ENCODE measurements at places on chromosomes 16 and 17. TPM values are rescaled to one million over a fixed set of nuclear protein-coding genes. Genes with fewer than 3 reads are reported as not detected.

Gene FNDC8
- total RNA-seq: not detected

- H3K27me3 ChIP-seq: no peaks in the 10 kb centered on the region
- peak overlapping the region; percentile 97 for H3K4me3 ChIP-seq
- H3K27ac ChIP-seq: peak overlapping the region; percentile 99
Observed at GRCh38 chr17:80889231-80890195, 102.1 kb upstream of the CHMP6 start.

Gene PROCA1
- 6.3 TPM for total RNA-seq

Gene GPS2
- total RNA-seq: 96.5 TPM

- no peaks in the 10 kb centered on the region for H3K36me3 ChIP-seq
- H3K27me3 ChIP-seq: no peaks in the 10 kb centered on the region
- DNase-seq: no peak
- H3K27ac ChIP-seq: no peak overlapping the region
Observed at GRCh38 chr16:29318037-29318436, 88.5 kb downstream of the NPIPB11 start.

Gene KRTAP4-4
- total RNA-seq: not detected

- DNase-seq: no peak
- H3K36me3 ChIP-seq: peaks cover 2% of the 10 kb centered on the region
- H3K27ac ChIP-seq: peak overlapping the region; percentile 93
- H3K4me1 ChIP-seq: peaks cover 63% of the 10 kb centered on the region
- peak overlapping the region; percentile 57 for H3K4me3 ChIP-seq
Observed at GRCh38 chr16:89402962-89403361, 87.4 kb downstream of the ANKRD11 start.

Gene MFAP4
- not detected for total RNA-seq

GRCh38 chr17:67461228-67461780 is 84.2 kb downstream of the PITPNC1 start:
- H3K4me3 ChIP-seq: peak overlapping the region; percentile 65
- H3K4me1 ChIP-seq: peaks cover 36% of the 10 kb centered on the region
- H3K36me3 ChIP-seq: peaks cover 4% of the 10 kb centered on the region
- DNase-seq: no peak
- no peaks in the 10 kb centered on the region for H3K27me3 ChIP-seq
- peak overlapping the region; percentile 35 for H3K27ac ChIP-seq

- H3K4me1 ChIP-seq: peaks cover 2% of the 10 kb centered on the region
- no peak overlapping the region for H3K27ac ChIP-seq
- DNase-seq: no peak
- H3K4me3 ChIP-seq: no peak overlapping the region
Observed at GRCh38 chr17:13395346-13395745, 206.4 kb downstream of the HS3ST3A1 start.

Gene UTS2R
- total RNA-seq: not detected

- peaks cover 2% of the 10 kb centered on the region for H3K36me3 ChIP-seq
- H3K27me3 ChIP-seq: no peaks in the 10 kb centered on the region
- peaks cover 2% of the 10 kb centered on the region for H3K4me1 ChIP-seq
- no peak overlapping the region for H3K4me3 ChIP-seq
Observed at GRCh38 chr17:16273929-16274339, 56.9 kb downstream of the PIGL start.

Gene RRAD
- total RNA-seq: 0.67 TPM

DNA sequence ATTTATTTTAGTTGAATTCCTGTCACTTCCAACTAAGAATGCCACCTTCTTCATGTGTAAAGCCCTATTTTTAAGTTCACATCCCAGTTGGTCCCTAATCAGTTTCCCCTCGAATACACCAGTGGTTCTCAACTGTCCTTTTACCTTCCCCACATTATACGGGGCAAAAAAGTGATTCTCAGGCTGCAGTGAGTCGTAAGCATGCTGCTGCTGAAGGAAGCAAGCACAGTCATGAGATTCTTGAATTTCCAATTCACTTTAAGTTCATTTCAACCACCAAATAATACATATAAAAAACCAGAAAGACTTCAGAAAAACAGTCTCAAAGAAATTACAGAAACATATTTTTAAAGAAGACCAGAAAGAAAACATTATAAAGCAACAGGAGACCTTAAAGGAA is 47.9 kb downstream of the UBE2G1 start:
- H3K27me3 ChIP-seq: no peaks in the 10 kb centered on the region
- H3K27ac ChIP-seq: no peak overlapping the region
- no peaks in the 10 kb centered on the region for H3K36me3 ChIP-seq
- no peak overlapping the region for H3K4me3 ChIP-seq
- DNase-seq: no peak

DNA sequence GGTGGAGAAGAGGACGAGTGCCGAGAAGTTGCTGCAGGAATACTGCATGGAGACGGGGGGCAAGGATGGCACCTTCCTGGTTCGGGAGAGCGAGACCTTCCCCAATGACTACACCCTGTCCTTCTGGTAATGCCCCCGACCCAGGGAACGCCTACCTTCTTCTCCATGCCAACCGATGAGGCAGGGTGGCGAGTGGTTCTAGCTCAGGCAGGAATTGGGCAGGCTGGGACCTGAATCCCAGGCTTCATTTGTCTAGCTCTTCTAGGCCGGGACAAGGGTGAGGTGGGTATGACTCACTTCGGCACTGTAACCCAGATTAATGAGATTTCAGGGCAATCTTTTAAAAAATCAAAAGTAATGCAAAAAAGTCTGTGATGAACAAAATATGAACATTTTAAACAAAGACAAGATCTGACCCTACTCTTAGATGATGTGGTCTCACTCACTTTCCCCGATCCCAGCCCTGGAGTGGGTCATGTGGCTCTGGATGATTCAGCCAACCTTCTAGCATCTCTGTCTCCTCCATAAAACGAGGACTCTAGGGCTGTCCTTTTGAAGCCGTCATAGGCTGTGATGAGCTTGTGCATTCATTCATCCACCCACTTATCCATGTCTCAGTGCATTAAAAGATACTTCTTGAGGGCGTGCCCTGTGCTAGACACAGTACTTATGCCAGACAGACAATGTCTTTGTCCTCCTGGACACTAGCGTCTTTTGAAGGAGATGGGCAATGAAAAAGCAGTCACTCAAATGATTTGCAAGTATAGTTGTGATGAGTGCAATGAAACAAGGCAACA is 102.6 kb downstream of the SDR42E1 start:
- H3K36me3 ChIP-seq: no peaks in the 10 kb centered on the region
- no peak overlapping the region for H3K27ac ChIP-seq
- no peaks in the 10 kb centered on the region for H3K27me3 ChIP-seq
- no peaks in the 10 kb centered on the region for H3K4me1 ChIP-seq
- DNase-seq: no peak

Gene CCL17
- total RNA-seq: not detected

DNA sequence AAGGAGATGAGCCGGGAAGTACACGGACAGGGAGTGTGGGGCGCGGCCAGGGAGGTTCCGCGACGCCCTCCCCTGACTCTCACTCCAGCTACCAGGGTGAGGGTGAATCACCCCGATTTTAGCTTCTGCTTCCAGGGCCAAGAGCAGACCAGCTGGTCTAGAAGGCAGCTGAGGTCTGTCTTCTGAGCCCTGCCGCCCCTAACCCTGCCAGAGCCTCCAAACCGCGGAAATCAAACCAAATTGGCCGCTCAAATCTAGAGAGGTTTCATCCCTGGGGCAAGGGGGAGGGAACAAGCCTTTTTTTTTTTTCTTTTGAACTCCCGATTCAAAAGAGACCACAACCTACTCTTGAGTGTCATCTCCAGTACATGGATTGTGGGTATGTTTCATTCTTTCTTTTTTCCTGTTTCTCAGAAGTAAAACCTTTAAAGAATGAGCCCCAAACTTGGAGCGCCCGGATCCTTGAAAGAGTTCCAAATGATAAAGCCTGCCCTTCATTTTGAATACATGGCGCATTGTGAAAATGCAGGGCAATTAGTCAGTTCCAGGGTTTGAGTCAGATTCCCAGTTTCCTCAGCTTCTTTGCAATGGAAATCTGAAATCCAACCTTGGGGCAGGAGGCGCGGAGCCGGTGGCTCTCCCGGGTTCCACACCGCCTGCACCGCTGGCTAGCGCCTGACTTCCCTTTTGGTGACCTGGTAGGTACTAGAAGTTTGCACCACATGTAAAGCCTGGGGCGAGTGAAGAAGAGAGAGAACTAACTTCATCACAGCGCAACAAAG is 16.5 kb upstream of the ZFHX3 start:
- no peaks in the 10 kb centered on the region for H3K36me3 ChIP-seq
- peaks cover 76% of the 10 kb centered on the region for H3K27me3 ChIP-seq
- peaks cover 13% of the 10 kb centered on the region for H3K4me1 ChIP-seq
- no peak for DNase-seq
- H3K27ac ChIP-seq: no peak overlapping the region

GRCh38 chr17:49762151-49762941 is 1.6 kb downstream of the FAM117A start:
- peak overlapping the region; percentile 99 for H3K4me3 ChIP-seq
- DNase-seq: no peak
- H3K27ac ChIP-seq: peak overlapping the region; percentile 97
- H3K36me3 ChIP-seq: no peaks in the 10 kb centered on the region

GRCh38 chr16:12235110-12235509 is 258.6 kb downstream of the SNX29 start:
- no peak for DNase-seq
- peaks cover 23% of the 10 kb centered on the region for H3K4me1 ChIP-seq
- no peak overlapping the region for H3K27ac ChIP-seq
- H3K4me3 ChIP-seq: no peak overlapping the region

Gene WDR81
- 38.2 TPM for total RNA-seq

Gene POLR3K
- 10.6 TPM for total RNA-seq

Gene PERCC1
- not detected for total RNA-seq

DNA sequence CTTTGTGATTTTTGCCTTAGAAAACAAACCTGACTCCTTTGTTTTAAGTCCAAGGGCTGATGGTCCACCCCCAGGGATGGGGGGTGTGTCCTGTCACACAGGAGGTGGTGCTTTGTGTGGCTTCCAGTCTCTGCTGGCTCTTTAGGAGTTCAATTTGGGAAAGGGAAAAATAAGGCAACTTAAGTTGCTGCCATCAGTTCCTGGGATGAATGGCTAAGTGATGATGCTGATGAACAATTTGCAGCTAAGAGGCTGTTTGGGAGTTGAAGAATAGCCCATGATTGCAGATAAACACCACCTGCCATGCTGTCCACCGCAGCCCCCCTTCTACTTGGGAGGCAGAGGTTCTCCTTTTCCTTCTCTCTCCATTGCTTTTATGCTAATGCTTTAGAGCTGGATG is 40.2 kb downstream of the ARL4D start:
- H3K36me3 ChIP-seq: peaks cover 3% of the 10 kb centered on the region
- H3K27me3 ChIP-seq: peaks cover 31% of the 10 kb centered on the region
- DNase-seq: no peak
- H3K4me3 ChIP-seq: no peak overlapping the region
- H3K27ac ChIP-seq: no peak overlapping the region
- H3K4me1 ChIP-seq: no peaks in the 10 kb centered on the region

DNA sequence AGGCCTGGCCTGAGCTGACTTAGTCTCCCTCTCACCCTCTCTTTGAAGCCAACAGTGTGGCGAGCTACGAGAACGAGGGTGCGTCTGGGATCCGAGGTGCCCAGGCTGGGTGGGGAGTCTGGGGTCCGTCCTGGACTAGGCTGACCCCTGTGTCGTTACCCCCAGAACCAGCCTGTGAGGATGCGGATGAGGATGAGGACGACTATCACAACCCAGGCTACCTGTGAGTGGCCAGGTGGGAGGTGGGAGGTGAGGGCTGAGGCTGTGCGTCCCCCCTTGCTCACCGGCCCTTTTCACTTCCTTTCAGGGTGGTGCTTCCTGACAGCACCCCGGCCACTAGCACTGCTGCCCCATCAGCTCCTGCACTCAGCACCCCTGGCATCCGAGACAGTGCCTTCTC is 1.6 kb downstream of the LAT start:
- no peak for DNase-seq
- peaks cover 54% of the 10 kb centered on the region for H3K4me1 ChIP-seq
- peak overlapping the region; percentile 92 for H3K27ac ChIP-seq
- H3K4me3 ChIP-seq: peak overlapping the region; percentile 98

DNA sequence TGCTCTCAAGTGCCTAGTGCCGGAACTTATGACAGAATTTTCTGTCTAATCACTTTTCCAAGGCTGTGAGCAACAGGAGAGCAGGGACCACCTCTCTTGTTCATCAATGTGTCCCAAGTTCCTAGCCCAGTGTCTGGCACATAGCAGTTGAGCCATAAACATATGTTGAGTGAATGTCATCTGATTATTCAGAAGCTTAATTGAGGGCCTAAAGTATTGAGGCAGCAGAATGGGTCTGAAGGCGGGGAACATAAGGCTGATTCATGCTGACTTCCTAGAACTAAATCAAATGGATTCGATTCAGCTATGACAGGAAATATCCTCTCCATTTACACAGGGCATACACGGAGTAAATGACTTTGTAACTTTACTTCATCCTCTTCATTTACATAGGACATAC is 438.0 kb upstream of the ZFHX3 start:
- peaks cover 16% of the 10 kb centered on the region for H3K27me3 ChIP-seq
- no peaks in the 10 kb centered on the region for H3K36me3 ChIP-seq

DNA sequence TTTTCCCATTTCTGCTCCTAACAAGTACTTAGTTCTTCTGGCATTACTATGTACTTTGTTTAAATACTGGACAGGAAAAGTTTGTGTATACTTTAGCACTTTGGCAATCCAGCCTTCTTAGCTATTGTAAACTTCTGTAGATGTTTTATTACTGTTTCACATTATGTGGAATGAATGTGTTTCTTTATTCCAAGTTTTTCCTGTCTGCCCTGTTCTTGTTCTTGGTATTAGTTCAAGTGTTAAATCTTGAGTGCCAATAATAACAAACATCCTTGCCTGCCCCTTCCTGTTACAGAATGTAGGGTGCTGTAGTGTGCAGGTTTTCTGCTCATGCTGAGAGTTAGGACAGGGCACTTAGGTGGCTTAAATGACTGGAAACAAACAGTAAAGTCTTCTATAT is 7.3 kb upstream of the CAPNS2 start:
- DNase-seq: no peak
- no peaks in the 10 kb centered on the region for H3K36me3 ChIP-seq
- no peaks in the 10 kb centered on the region for H3K4me1 ChIP-seq
- peaks cover 32% of the 10 kb centered on the region for H3K27me3 ChIP-seq

GRCh38 chr16:11562941-11563340 is 23.8 kb downstream of the LITAF start:
- H3K4me1 ChIP-seq: peaks cover 37% of the 10 kb centered on the region
- H3K4me3 ChIP-seq: peak overlapping the region; percentile 63
- DNase-seq: no peak

GRCh38 chr17:43532581-43532980 is 13.6 kb downstream of the ETV4 start:
- no peaks in the 10 kb centered on the region for H3K36me3 ChIP-seq
- no peak for DNase-seq
- no peaks in the 10 kb centered on the region for H3K27me3 ChIP-seq
- H3K27ac ChIP-seq: no peak overlapping the region
- peaks cover 5% of the 10 kb centered on the region for H3K4me1 ChIP-seq

Gene RSKR
- 8.8 TPM for total RNA-seq

Gene CMTM3
- total RNA-seq: 74.6 TPM

DNA sequence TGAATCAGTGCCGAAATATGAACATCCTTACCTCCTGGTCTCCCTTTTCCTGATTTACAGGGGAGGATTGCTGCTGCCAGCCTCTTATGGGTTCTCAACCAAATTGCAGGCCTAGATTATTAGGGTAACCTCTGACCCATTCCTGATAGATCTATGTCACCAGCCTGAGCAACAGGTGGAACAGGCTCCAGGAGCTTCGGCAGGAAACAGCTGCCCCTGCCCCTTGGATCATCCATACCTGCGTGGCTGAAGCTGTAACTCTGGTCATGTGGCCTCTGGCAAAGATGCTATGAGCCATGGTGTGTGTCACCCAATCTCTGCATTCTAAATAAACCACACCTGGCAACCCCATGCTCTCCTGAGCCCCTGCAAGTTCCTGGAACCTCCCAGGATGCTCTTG is 18.4 kb upstream of the RBBP6 start:
- H3K4me3 ChIP-seq: no peak overlapping the region
- H3K27me3 ChIP-seq: peaks cover 6% of the 10 kb centered on the region
- H3K27ac ChIP-seq: no peak overlapping the region
- DNase-seq: no peak
- H3K36me3 ChIP-seq: no peaks in the 10 kb centered on the region
- peaks cover 6% of the 10 kb centered on the region for H3K4me1 ChIP-seq
